Neural crest cell (in vitro differentiated cells): ENCODE measurements at places on chromosomes 3 and 15.

- no peak for DNase-seq
These were observed 9.9 kb upstream of the KNL1 start for GRCh38 chr15:40584191-40584590.

DNA sequence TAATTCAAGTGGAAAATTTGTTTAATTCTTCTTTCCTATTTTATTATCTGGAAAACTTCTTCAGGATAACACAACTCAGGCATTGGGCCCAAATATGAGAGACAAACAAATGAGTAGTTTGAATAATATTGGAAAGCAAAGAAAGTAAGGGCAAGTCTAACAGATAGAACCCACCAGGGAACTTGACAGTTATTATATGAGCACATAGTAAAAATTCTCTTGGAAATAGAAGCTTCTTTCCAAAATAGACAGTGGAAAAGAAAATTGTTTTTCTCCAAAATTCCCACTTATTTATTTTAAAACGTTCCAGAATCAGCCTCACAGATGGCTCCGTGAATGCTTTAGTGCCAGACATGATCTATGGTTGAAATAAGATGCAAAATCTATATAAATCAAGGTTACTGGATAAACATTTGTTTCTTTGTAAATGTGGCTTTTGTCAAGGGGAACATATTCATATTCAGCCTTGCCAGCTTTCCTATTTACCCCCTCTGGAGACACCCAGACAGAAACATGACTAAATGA lies 23.9 kb downstream of the LDHAL6B start:
- DNase-seq, result no peak

DNA sequence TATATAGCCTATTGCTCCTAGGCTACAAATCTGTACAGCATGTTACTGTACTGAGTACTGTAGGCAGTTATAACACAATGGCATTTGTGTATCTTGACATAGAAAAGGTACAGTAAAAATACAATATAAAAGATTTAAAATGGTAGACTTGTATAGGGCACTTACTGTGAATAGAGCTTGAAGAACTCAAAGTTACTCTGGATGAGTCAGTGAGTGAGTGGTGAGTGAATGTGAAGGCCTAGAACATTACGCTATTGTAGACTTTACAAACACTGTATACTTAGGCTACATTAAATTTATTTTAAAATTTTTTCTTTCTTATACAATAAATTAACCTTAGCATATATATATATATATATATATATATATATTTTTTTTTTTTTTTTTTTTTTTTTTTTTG lies 140.0 kb upstream of the UBE2E1 start:
- no peak for DNase-seq

- DNase-seq, result no peak
These were observed 2.5 kb downstream of the AMOTL2 start for GRCh38 chr3:134371542-134372324.

- no peak for DNase-seq
These were observed 8.3 kb downstream of the GHRL start for GRCh38 chr3:10284496-10284895.

DNA sequence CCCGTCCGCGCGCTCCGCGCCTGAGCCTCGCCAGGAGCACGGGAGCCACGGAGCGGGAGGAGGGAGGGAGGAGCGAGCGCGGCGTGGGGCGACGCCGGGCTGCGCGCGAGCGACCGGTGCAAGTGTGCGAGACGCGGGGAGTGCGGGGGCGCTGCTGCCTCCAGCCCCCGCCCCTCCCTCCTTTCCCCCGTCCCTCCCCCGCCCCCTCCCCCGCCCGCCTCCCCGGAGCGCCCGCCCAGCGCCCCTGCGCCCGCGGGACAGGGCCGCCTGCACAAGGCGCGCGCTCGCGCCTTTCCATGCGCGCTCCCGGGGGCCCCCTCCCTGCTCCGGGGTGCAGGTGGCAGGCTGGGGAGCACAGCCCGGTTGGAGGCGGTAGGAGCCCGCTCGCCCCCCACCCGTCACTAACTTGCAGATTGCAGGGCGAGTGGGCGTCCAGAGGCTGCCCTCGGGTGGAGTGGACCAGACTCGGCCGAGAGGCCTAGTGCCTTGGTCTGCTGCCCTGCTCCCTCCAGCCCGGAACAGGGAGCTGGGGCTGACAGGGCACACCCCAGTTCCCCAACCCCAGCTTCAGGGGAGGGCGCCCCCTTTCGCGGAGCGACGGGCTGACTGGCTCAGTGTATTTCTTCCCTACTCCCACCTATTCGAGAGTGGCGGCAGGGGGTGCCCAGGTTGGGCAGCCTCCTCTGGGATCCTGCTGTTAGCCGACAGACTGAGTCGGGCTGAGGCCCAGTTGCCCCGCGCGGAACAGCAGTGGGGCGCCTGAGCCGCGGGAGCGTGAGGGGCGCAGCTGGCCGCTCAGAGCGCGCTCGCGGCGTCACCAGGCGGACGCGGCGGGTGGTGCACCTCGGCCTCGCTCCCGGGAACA lies at the start of gene WNT7A:
WNT7A (minus strand) TSS at position 126 of the 865 bp plus-strand sequence. CDS start 255 bp downstream, outside the sequence.
- peak; percentile 70 for DNase-seq

- no peak for DNase-seq
These were observed 30.2 kb downstream of the ZNF710 start for GRCh38 chr15:90031231-90031791.

GRCh38 chr15:52257734-52258062 lies 37.9 kb downstream of the MYO5C start:
- DNase-seq, result no peak
